ENCODE measurements at places on chromosomes 5 and 9. TPM values are rescaled to one million over a fixed set of nuclear protein-coding genes. Genes with fewer than 3 reads are reported as not detected.

Gene TPRN
- total RNA-seq, result 7.2 TPM

Gene ANKRD31
- total RNA-seq, result 0.54 TPM

Gene CYLC2
- not detected for total RNA-seq

Gene FOXD4L6
- total RNA-seq, result not detected

Gene PCDHGA10
- 5.0 TPM for total RNA-seq

Gene C8G
- not detected for total RNA-seq

Gene PCDHGB3
- total RNA-seq, result 2.4 TPM
